SHP77 treated with DMSO at 0.1 percent for 48 hours (cell line): ENCODE measurements at places on chromosomes 5 and 9.

DNA sequence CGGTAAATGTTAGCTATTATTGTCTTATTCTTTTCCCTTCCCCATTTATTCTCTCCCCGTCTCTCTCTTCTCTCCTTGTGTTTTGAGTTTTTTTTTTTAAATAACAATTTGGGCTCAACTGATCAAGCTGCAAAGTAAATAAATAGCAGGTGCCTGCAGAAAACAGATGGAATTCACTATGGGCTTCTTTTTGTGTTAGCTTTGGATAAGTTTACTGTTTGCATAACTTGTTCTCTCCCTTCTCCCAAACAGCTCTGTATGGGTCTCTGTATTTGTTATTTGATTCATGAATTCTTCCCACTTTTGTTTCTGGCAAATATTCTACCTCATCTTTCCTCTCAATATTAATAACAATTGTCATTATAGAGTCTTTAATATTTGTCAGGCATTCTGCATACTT, 111.8 kb upstream of the ASTN2 start:
- DNase-seq, result no peak

DNA sequence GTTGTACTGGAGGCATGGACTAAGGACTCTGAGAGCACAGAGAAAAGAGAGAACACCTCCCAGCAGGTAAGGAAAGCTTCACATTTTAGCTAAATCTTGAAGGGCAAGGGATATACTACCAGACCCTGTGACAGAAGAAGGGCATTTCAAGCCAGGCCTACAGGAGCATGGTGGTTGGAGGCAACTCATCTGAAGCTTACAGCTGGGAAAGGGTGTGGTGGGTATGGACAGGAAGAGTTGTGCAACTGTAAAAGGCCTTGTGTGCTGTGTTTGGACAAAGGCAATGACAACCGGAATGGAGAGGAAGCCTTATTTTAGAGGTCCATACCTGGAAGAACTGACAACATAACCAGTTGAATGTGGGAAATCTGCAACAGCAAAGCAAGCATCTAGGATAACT, 31.2 kb downstream of the NIPSNAP3B start:
- no peak for DNase-seq

DNA sequence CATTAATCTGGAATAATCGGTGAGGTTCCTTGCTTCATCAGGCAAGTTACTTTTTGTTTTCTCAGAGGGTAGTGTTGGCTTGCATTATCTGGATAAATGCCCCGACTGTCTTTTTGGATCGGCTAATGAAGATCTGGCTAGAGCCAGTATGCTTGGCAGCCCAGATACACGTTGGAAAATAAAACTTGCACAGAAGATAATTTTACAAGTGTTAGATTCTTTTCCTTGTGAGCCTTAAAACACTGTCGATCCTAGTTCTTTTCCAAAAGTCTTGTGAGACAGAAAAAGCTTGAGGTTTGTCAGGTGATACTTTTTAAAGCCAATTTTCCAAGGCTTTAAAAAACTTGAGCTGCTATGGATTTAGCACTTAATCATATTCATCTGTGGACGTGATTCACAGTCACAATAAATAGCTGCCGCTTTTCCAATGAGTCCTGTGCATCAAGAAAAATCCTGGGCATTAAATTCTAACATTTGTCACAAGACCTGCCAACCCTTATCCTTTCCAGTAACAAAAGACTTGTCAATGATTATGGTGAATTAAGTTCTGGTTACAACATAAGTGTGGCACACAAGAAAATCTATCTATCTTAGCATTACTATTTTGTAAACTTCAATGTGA, 68.5 kb downstream of the PRLR start:
- no peak for DNase-seq

DNA sequence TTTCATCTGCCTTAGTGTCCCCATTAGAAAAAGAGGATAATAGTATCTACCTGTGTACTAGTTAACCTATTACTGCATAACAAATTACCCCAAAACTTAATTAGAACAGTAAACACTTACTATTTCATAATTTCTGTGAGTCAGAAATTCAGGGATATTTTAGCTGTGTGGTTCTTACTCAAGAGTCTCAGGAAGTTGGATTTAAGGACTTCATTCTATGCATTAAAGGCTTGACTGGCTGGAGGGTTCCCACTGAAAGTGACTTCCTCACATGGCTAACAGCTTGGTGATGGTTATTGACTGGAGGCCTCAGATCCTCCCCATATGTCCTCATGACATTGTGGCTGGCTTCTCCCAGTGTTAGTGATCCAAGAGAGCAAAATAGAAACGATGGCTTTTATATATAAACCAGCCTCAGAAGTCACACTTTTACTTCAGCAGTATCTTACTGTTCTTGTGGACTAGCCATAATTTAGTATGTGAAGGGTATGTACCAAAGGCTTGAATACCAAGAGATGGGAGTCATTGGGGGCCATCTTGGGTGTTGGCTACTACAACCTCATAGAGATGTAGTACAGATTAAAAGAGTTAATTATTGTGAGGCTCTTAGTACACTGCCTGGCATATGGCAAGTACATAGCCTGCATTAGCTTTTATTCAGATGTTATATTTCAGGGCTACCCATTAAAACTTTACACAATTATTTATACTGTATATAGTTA, 9.9 kb downstream of the RAD23B start:
- no peak for DNase-seq

DNA sequence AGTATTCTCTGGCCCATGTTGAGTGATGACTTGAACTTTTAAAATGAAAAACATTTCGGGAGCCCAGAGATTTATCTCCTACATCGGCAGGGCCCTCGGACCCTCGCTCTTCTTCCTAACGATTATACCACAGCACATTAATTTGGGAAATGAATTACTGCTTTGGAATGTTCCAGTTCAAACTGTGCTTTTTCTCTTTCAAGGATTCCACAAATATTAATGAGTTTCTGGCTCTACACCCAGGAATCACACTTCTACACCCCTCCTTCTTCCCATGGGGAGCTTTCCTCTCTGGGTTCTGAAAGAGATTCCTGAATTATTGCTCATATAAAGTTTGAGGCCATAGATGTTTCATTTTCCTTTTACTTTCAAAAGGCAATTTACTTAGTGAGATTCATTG, 41.2 kb downstream of the NSG2 start:
- DNase-seq, result no peak

GRCh38 chr5:126359884-126360283, 63.3 kb upstream of the GRAMD2B start:
- no peak for DNase-seq

- no peak for DNase-seq
Measured at GRCh38 chr9:128025736-128026135, 41.4 kb downstream of the NAIF1 start.

GRCh38 chr9:694403-695154, 146.9 kb upstream of the DMRT1 start:
- DNase-seq, result no peak

DNA sequence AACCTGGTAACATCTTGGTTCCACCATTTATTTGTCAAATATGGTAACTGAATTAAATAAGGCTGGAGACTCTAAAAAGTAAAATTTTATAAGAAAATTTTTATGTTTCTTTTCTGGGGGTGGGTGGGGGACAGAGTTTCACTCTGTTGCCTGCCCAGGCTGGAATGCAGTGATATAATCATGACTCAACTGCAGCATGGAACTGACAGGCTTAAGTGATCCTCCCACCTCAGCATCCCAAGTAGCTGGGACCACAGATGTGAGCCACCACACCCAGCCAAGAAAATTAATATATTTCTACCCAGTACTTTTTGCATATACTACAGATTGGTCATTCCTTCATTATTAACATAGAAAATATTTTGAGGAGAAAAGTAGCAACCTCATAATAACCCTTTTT, 216.9 kb downstream of the DEPDC1B start:
- no peak for DNase-seq

DNA sequence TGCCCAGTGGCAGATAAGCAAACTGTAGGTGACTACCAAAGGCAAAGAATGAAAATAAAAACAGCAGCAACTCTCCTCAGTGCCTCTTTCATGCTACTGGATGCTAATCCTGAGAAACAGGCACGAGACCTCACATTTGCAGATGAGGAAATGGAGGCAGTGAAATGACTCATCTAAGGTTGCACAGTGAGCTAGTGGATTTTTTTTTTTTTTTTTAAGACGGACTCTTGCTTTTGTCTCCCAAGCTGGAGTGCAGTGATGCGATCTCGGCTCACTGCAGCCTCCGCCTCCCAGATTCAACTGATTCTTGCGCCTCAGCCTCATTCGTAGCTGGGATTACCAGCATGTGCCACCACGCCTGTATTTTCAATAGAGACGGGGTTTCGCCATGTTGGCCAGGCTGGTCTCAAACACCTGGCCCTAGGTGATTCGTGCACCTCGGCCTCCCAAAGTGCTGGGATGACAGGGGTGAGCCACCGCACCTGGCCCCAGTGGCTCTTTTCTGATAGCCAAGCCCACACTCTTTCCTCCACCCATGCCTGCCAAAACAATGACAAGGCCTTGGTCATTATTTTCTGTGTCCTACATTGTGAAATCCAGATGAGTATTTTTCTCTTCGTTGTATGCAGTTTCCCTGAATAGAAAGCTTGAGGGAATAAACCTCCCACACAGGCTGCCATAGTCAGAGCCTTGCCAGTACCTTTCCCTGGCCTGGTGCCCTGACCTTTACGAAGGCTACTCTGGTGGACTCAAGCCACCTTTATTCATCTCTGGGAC, 19.2 kb downstream of the DOCK2 start:
- no peak for DNase-seq

DNA sequence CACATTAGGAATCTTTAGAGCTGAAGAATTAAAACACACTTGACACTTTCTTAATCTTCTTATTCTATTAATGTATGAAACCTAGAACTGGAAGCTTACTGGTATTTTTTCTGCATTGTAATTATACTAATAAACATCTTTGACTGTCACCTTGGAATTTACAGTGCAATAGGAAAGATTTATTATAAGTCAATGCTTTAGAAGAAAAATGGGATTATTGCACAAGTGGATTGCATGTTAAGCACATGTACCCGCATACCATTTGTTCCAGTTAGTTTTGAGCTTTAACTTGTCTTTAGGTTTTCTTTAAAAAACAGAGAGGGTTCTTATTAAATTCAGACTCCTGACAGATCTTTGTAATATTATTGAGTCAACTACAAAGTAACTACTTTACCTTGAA, 278.5 kb downstream of the CCDC171 start:
- DNase-seq, result no peak

- no peak for DNase-seq
Measured at GRCh38 chr9:117325110-117325731, 89.6 kb downstream of the ASTN2 start.

DNA sequence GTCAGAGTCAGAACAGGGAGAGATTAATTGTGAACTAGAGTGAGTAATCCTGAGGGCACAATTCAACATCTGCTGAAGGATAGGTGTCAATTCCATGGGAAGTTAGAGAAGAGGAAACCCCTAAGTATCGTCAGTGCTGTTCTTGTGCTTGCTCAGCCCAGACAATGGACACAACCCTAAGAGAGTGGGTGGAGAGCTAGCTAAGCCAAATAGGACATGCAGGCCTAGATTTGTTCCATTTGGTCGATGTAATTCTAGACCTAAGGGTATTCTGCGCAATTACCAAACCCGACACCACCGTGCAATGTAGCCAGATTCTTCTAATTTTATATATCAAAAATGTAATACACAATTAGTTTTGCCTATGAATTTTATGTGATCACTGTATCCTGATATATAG, 431.6 kb downstream of the SH3GL2 start:
- DNase-seq, result no peak

GRCh38 chr9:137744632-137745183, 125.9 kb downstream of the EHMT1 start:
- DNase-seq, result no peak

DNA sequence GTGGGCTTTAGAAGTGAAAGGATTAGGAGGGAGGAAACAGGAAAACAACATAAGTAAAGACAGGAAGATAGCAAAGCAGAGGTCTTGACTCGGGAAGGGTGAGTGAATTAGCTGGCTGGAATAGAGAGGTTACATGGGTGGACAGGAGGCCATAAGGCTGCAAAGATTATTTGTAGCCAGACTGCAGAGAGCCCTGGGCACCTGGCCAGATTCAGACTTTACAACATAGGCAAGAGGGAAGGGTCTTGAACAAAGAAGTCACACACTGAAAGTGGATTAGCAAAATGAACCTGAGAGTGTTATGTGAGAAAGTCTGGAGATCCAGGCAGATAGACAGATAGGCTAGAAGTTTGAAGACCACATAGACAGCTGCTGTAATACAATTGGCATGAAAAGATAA, 29.7 kb upstream of the CER1 start:
- no peak for DNase-seq
